ENCODE measurements at places on chromosomes 12 and 14.

DNA sequence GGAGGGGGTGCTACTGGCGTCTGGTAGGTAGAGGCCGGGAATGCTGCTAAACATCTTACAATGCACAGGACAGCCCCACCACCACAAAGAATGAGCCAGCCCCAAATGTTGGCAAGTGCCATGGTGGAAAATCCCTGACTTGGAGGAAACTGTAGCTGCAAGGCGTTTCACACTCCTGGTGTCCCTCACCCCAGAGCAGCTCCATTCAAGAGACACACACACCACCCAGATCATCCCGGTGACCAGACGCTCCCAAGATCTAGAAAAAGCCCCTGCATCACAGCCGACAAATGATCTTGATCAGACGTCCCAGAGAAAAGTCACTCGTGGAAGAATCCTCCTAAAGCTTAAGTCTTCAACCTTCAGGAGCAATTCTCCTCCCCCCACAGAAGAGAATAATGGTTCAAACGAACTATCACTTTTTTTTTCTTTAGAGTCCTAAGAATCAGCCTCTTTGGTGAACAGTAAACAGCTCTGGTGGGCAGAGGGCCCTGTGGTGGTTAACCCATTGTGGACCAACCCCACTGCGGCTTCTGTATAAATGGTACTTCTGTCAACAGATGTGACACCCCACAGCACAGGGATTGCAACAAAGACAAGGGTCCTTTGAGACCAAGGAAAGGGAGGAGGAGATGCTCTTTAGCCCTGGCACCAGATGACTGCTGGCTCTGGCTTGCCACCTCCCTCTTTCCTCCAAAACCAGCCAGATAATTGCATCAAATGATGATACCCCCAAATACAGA, 2.7 kb downstream of the GLTP start:
- no peak overlapping the region for H3K27ac ChIP-seq
- no peaks in the 10 kb centered on the region for H3K4me1 ChIP-seq
- H3K36me3 ChIP-seq, result no peaks in the 10 kb centered on the region
- no peak overlapping the region for H3K4me3 ChIP-seq
- no peak for DNase-seq
- peaks cover 4% of the 10 kb centered on the region for H3K27me3 ChIP-seq

- H3K27me3 ChIP-seq, result no peaks in the 10 kb centered on the region
- H3K4me1 ChIP-seq, result no peaks in the 10 kb centered on the region
- H3K4me3 ChIP-seq, result no peak overlapping the region
- no peak overlapping the region for H3K27ac ChIP-seq
These were observed 29.1 kb downstream of the RECQL start for GRCh38 chr12:21472197-21472823.

- DNase-seq, result peak; percentile 25
- H3K36me3 ChIP-seq, result no peaks in the 10 kb centered on the region
- H3K4me3 ChIP-seq, result peak overlapping the region; percentile 91
- H3K27ac ChIP-seq, result peak overlapping the region; percentile 84
- H3K27me3 ChIP-seq, result no peaks in the 10 kb centered on the region
- peaks cover 6% of the 10 kb centered on the region for H3K4me1 ChIP-seq
These were observed 1.1 kb downstream of the SYNE2 start for GRCh38 chr14:63853831-63854293.

GRCh38 chr12:51886021-51886710, 1.7 kb upstream of the ANKRD33 start:
- peaks cover 15% of the 10 kb centered on the region for H3K4me1 ChIP-seq
- H3K27me3 ChIP-seq, result no peaks in the 10 kb centered on the region
- no peak overlapping the region for H3K4me3 ChIP-seq
- H3K36me3 ChIP-seq, result no peaks in the 10 kb centered on the region
- H3K27ac ChIP-seq, result no peak overlapping the region
- peak; percentile 49 for DNase-seq

Data from thymus (tissue), 14 donors.